ENCODE measurements at places on chromosomes 7 and 10.

- DNase-seq: no peak
Observed at GRCh38 chr10:62693306-62693705, 111.2 kb upstream of the ADO start.

DNA sequence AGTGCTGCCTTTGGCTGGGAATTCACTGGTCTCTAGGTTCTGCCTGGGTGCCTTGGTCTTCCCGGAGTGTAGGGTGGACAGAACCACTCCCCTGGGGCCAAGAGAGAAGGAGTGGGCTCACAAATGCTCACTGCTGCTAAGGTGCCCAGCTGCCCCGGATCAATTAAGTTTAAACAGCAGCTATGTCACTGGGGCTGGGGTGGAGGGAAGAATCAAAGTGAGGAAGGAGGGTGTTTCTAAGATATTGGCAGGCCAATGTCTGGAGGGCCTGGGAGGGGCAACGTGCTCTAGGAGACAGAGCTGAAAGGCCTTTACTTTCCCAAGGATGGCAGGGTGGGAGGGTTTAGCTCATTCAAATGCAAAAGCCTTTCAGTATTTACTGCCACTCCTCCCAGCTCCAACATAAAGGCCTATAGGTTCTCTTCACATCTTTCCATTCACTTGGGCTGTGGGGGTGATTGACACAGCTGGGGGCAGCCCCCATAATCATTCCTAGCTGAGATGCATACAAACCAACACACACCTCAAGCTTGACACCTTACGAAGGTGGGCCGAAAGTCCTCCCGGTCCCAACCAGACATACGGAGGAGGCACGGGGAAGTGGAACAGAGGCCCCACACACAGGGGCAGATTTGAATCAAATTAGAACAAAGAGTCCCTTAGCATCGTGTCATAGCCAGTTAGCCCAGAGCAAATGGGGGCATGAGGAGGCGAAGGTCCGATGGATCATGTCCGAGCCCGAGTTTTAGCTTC, 108.0 kb upstream of the EFCAB10 start:
- no peak for DNase-seq

DNA sequence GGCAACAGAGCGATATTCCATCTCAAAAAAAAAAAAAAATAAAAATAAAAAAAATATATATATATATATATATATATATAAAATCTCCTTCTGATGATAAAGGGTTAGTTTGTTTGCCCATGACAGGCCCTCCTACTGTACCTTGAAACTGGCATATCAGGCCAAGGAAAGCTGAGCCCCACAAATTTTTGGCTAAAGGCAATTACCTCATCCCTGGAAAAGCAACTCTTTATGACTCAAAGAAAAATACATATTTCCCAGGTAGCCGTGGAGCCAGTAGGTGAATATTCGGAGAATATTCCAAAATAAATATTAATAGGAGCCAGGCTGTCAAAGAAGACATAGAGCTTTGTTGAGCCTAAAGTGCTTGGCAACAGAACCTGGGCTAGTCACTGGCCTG, 245.1 kb downstream of the GALNT17 start:
- DNase-seq: peak; percentile 9

GRCh38 chr10:86665868-86666267, 2.4 kb upstream of the LDB3 start:
- no peak for DNase-seq

DNA sequence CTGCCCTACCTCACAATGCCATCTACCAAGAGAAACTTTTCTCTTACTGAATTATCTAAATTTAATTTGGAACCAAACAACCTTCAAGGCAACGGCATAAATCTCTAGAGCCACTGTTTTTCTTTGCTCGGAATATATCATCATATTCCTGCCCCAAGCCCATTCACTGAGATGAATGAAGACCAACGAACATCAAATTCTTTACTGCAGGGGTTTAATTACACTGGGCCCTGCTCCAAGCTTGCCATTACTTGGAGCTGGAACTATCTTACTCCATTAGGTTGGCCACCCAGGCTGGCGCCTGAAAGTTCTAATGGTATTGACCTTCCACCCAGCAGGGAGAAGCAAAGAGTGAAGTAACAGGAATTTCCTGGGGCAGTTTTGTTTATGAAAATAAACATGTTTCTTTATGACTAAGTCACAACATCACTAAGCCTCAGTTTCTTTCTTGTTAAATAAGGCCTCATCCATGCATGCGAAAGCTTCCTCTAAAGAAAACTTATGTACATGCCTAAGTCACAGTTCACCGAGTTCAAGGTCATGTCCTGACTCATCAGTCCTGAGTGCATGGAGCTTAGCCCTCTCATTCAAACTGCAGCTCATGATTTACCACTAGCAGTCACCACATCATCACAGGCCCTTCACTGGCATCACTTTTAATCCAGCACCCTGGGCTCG, 42.1 kb upstream of the ANAPC16 start:
- DNase-seq: no peak

DNA sequence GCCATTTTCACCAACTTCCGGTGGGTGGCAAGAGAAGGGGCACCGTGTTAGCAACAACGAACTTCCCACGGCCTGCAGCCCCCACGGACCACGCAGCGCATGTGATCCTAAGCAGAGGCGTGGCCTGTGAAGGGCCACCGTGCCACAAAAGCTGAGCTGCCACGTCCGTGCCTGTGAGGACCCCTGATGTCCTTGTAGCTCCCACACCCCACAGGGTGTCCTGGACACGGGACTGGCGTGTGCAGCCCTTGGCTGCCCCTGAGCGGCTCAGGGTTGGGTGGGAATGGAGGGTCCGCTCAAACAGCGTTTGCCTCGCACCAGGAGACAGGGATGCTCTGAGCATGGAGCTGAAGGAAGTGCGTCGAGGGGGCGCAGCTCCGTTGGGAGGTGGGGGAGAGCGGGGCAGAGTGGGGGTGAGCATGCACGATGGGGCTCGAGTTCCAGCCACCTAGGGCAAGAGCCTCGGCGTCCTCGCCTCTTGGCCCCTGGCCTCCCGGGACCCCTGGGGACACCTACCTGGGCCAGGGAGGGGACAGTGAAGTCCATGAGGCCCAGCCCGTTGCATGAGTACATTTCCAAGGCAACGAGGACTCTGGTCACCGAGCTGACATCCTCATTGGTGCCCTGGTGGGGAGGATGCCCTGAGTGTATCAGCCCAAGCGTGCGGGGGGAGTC, 33.6 kb downstream of the CFAP46 start:
- no peak for DNase-seq

DNA sequence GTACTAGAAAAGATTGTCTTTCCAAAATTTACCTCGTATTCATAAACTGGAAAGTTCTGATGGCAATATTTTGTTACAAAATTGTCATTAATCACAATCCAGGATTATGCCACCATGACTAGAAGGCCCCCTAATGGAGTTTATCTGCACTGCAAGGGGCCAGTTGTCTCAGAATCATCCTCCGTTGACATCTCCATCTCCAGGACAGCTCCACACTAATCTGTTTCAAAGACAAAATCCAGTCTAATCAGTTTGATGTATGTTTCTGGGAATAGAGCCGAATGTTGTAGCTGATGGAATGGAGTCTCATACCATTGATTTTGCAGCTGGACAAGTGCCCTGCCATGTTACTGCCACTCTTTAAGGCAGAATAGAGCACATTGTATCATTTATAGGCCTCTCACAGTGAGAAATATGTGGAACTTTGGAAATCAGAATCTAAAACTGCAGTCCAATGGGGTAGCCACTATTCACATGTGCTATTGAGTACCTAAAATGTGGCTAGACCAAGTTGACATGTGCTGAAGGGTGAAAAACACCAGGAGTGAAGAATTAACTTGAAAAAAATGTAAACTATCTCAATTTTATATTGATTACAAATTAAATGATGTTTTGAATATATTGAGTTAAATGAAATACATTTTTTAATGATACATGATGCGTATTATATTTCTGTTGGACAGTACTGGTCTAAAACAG, 38.3 kb upstream of the TOMM7 start:
- no peak for DNase-seq

- DNase-seq: no peak
Observed at GRCh38 chr10:43648095-43648397, 635 bp downstream of the ZNF32 start.

GRCh38 chr10:8144496-8144895, 90.0 kb downstream of the GATA3 start:
- DNase-seq: no peak

GRCh38 chr7:81802251-81802650, 32.4 kb upstream of the HGF start:
- DNase-seq: no peak

DNA sequence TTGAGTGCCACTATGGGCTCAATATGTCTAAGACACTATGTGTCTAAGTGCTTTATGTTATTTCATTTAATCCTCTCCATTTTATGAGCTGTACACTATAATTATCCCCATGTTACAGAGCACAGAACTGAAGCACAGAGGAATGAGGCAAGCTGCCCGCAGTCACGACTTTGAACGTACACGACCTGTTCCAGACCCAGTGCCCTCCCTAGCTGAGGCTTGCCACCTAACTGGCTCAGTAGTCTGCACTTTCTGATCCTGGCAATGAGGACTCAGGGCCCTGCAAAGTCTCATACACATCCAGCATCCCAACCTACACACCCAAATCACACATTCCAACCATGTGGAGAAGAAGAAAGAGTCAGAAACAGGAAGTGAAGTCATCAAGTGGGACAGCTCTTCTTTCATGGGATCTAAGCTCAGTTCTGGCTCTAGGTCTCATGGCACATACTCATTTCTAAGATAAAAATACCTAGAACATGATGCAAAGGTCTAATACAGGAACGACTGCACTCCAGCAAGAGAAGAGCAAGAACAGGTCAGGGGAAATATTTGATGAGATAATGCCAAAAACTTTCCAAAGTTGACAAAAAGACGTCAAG, 42.4 kb upstream of the DDC start:
- DNase-seq: no peak

Measured in right forelimb (tissue), 1 donor.